ENCODE measurements at places on chromosomes 2 and 18.

DNA sequence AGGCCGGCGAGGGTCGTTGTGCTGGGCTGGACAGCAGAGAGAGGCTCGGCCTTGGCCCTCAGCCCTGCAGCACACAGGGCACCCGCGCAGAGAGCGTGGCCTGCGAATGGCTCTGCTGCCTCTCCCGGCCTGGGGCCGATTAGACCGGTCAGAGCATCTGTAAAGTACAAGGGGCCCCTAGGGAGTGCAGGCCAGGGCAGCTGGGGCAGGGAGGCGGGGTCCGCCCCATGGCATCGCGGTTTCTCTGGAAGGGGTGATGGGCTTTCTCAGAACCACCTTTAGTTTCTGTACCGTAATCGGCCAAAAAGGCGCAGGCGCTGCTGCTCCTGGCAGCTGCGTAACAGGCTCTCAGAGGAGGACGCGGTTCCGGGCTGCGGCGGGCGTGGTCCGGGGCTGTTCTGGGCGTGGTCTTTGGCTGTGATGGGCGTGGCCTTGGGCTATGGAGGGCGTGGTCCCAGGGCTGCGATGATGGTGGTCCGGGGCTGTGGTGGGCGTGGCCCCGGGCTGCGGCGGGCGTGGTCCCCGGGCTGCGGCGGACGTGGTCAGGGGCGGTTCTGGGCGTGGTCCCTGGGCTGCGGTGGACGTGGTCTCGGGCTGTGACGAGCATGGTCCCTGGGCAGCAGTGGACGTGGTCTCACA, 1.5 kb upstream of the GPR148 start:
- no peak for DNase-seq

GRCh38 chr18:78751664-78752063, 228.0 kb upstream of the SALL3 start:
- no peak for DNase-seq

GRCh38 chr18:48208432-48209140, 200.6 kb downstream of the ZBTB7C start:
- DNase-seq, result no peak

DNA sequence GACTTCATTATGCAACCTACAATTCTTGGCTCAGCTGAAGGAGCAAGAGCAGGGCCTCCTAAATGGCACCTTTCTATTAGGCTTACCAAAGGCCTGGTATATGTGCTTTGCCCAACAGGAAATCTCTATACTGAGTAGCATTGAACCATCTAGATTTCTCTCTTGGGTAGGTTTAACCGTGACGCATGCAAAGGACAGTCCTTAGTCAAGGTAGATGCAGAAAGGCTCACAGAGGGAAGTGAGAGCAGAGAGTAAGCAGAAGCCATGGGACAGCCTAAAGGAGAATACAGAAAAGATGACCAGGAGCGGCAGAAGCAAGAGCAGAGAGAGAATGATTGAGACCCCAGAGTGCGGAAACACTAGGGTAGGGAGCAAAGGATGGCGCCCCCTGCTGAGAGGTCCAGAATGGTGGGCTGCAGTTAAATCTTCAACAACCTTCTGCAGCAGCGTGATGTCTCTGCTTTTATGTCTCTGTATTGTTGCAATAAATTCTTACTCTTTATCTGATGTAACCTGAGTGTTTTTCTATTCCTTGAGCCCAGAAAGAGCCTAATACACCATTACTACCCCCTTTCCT, 4.7 kb upstream of the OSBPL1A start:
- DNase-seq, result no peak

DNA sequence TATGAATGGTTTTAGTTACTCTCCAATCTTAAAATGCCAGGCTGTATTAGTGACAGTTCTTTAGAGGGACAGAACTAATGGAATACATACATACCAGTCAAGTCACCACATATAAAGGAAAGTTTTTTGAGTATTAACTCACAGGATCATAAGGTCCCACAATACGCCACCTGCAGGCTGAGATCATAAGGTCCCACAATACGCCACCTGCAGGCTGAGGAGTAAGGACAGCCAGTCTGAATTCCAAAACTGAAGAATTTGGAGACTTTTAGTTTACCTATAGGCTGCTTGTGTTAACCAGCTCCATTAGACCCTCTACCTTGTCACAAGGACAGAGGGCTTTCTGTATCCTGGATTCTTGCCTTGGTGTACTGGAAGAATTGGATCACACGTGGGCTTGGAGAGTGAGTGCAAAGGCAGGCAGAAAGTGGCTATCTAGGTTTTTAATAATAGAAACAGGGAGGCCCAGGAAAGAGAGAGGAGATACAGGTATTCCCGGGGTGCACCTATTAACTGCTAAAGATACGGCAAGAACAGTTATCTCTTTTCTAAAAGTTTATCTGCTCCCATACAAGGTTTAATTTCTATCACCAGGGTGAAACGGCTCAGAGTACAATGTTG, 234.9 kb upstream of the CYRIA start:
- no peak for DNase-seq

GRCh38 chr2:203887677-203888076, 20.1 kb downstream of the CTLA4 start:
- no peak for DNase-seq

- DNase-seq, result no peak
Observed at GRCh38 chr18:35343488-35343935, 708 bp downstream of the ZNF24 start.

GRCh38 chr2:103656558-103656957, 894.7 kb downstream of the TMEM182 start:
- no peak for DNase-seq

DNA sequence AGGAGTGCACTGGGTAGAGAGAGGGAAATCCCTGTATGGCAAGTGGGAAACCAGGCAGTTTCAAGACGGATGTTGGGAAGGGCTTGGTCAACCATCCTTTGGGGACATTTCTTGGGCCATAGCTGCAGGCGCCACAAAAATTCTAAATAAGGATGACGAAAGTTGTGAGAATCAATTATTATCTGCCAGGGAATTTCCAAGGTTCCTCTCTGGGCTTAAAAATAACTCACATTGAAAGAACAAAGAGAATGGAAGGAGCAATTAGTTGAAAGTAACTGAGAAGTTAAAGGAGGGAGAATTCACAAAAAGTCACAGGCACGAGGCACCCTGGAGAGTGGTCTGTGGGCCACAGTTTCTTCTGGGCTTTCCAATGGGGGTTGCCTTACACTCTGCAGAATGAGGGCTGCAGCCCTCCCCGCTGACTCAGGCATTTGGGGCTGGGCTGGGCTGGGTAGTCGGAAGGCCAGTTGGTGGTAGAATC, 195.7 kb downstream of the SMAD7 start:
- no peak for DNase-seq

- DNase-seq, result no peak
Observed at GRCh38 chr2:118223511-118223991, 135.3 kb downstream of the INSIG2 start.

GRCh38 chr2:115057473-115057872, 615.0 kb downstream of the DPP10 start:
- no peak for DNase-seq

DNA sequence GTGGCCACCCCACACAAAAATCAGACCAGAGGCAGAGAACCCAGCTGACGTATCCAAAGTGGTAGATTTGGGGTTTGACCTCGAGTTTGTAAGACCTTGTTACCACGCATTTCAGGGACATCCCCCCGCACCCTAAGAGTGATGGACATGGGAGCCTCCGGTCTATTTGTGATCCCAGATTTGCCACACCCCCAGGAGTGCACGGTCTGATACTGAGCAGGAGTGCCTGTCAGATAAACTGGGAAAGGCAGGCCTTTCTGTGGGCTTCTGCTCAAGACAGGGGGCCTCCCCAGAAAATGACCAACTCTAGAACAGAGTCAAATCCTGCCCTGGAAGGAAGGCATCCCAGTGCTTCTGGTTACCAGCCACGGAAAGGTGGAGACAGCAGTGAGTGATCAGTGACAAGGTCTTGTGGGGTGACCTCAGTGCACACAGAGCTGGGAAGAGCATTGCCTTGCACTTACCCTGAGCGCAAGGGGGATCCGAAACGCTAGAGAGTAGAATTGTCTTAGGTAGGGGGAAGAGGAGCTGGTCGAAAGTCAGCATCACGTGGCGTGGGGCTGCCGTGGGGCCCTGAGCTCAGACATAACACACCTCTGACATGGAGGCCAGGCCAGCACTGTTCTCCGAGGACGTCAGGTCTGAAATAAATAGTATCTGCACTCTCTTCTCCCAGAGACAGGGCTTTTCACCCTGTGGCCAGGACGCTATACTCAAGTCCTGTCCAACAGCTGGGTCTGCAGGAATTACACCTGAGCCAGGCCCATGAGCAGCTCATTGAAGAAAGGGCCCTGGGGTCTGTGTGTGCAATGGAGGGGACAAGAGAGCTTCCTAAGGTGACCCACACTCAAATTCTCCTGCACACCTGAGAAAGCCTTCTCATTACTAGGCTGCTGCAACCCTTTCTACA, 242.4 kb upstream of the SALL3 start:
- no peak for DNase-seq

GRCh38 chr2:8526403-8526696, 155.5 kb upstream of the ID2 start:
- no peak for DNase-seq

GRCh38 chr2:27058210-27058609, 6.7 kb downstream of the AGBL5 start:
- no peak for DNase-seq

- DNase-seq, result no peak
Observed at GRCh38 chr2:142176941-142177340, 46.1 kb upstream of the LRP1B start.

GRCh38 chr18:73511771-73512503, 635.7 kb downstream of the FBXO15 start:
- DNase-seq, result no peak

DNA sequence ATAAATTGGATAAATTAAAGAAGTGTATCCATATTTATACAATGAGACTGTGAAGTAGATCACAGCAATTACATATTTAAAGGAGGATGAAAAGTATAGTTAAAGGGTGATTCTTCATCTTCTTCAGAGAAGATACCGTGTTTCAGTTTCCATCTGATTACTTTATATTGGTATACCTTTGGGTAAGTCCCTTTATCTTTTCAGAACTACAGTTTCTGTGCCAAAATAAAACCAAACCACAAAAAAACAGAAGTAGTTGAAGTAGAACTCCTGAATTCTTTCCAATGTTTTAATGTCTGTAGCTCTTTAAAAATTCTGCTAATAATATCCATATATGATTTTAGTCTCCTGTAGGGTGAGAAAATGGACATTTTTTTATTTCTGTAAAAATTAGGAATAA, 231.2 kb upstream of the LINC00305 start:
- DNase-seq, result no peak

- DNase-seq, result no peak
Observed at GRCh38 chr18:75130591-75131328, 78.2 kb downstream of the PTGR3 start.

- DNase-seq, result peak; percentile 51
Observed at GRCh38 chr2:64888591-64889309, 100.4 kb upstream of the SLC1A4 start.
